ENCODE measurements at places on chromosomes 6 and 20.

DNA sequence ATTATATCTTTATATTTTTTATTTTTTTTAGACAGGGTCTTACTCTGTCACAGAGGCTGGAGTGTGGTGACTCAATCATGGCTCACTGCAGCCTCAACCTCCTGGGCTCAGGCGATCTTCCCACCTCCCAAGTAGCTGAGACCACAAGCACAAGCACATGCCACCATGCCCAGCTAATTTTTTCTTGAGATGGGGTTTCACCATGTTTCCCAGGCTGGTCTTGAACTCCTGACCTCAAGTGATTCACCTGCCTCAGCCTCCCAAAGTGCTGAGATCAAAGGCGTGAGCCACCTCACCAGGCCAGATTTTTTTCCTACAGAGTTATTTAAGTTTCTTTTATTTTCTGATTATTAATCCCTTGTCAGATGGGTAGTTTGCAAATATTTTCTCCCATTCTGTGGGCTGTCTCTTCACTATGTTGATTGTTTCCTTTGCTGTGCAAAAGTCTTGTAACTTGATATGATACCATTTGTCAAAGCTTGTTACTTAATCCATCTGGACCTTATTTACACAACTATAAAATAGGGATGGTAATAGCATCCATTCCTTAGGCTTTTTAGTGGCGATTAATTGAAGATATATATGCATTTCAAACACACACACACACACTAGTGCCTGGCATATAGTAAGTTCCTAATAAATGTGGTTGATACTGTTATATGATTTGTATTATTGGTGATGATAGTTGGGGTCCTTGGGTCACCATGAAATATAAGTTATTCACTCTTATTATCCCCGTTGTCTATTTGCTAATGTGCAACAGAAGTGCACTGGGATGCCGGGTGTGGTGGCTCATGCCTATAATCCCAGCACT lies 187.1 kb downstream of the BCAS1 start:
- peak; percentile 72 for DNase-seq

- DNase-seq: peak; percentile 62
These were observed 9.0 kb downstream of the TEAD3 start for GRCh38 chr6:35487658-35488516.

- DNase-seq: no peak
These were observed 564.3 kb downstream of the LMBRD1 start for GRCh38 chr6:69232496-69232895.

DNA sequence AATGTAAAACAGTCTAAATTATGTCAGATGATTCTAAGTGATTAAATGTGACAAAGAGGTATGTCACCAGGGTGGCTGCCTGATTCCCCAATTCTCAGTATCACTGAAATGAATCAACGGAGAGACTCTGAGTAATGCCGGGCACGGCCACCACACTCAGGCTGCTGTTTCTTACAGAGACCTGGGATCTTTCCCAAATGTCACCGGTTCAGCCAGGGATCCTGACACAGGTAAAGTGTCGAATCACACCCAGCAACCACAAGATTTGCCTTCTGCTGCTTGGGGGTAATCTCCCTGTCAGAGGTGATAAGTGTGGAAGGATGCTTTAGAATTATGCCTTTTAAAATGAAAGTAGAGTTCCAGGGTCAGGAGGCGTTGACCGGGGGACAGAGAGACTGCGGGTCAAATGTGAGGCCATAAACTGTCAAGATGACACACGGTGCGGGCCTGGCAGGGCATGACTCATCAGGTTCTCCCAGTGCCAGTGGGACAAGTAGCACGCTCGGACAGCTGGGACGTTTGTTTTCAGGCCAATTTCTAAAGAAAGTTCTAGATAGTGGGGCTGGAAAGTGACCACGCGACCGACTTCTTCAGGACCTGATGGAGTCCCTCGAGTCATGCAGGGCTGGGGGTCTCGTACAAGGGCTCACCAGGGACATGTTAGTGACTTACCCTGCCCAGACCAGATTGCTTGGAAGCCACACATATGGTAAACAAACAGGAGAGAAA lies 48.9 kb downstream of the PRDM1 start:
- peak; percentile 24 for DNase-seq

DNA sequence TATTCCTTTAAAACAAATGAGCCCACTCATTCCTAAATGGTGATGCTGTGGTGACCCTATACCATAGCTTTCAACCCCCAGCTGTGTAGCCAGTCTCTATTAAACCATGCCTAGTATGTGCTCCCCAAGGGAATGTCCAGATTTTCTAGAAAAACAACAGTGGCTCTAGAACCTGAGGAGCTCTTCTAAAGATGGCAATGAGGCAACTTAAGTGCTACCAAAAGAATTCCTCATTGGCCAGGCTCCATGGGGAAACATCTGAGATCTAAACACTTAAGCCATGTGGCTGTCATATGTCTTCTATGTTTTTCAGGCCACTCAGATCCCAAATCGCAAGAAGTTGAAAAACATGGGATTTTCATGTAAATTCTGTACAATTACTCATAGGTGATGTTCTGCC lies 191.0 kb downstream of the TPBG start:
- DNase-seq: peak; percentile 33

GRCh38 chr20:3763671-3764601 lies 3.6 kb downstream of the ADISSP start:
- DNase-seq: no peak

DNA sequence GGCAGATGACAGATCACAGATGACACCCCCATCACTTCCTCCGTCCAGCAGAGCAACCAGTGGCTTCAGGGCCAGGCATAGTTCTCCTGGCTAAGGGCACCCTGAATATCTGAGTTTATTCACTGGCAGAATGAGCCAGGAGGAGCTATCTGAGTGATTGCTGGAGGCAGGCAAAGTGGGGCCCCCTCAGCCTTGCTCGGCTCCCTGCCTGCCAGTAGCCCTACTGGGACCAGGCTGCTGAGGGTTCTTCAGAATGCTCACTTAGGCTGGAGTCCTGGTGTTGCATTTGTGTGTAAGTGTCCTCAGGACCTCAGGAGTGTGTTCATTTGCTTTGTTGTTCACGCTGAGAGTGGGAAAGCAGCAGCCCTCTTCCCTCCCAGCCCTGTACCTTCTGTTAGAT lies 31.2 kb downstream of the CHMP4B start:
- DNase-seq: no peak

- no peak for DNase-seq
These were observed 143.7 kb downstream of the MOXD1 start for GRCh38 chr6:132257561-132257960.

DNA sequence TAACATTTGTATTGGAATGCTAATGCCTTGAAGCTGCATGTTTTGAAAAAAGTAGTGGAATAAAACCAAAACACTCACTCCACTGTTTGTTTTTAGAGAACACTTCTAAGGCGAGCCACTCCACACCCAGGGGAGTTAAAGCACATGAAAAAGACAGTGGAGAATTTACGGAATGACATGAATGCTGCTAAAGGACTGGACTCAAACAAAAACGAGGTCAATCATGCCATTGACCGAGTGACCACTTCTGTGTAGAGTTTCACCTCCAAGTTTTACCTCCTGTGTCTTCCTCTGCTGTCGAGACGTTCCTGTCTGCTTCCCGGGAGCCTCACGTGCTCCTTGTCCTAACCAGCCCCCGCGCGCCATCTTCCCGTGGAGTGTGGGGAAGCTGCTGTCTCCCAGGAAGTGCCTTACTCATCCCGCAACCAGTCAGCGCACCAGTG lies 127.8 kb downstream of the LRRC1 start:
- DNase-seq: peak; percentile 46

- no peak for DNase-seq
These were observed 34.4 kb downstream of the HNF4A start for GRCh38 chr20:44389871-44390270.
